ENCODE measurements at places on chromosomes 2 and 18. TPM values are rescaled to one million over a fixed set of nuclear protein-coding genes. Genes with fewer than 3 reads are reported as not detected.

The SULT6B1 gene
- not detected for total RNA-seq

The LYPD6 gene
- total RNA-seq = 8.9 TPM

The RAPGEF4 gene
- 1.4 TPM for total RNA-seq

The DUSP19 gene
- total RNA-seq = 2.3 TPM

The R3HDM1 gene
- total RNA-seq = 77.7 TPM

The FIGN gene
- 22.8 TPM for total RNA-seq

The PLB1 gene
- 0.20 TPM for total RNA-seq

The NEMP2 gene
- total RNA-seq = 5.3 TPM

The RAB6C gene
- not detected for total RNA-seq

The DSG2 gene
- 138 TPM for total RNA-seq

The ITGB6 gene
- not detected for total RNA-seq

The LBX2 gene
- 0.55 TPM for total RNA-seq

GRCh38 chr2:207256476-207257207 is 90.9 kb upstream of the KLF7 start:
- no peak overlapping the region for H3K4me3 ChIP-seq
- H3K36me3 ChIP-seq = no peaks in the 10 kb centered on the region
- DNase-seq = no peak
- H3K27me3 ChIP-seq = no peaks in the 10 kb centered on the region
- H3K27ac ChIP-seq = no peak overlapping the region
- peaks cover 3% of the 10 kb centered on the region for H3K4me1 ChIP-seq

DNA sequence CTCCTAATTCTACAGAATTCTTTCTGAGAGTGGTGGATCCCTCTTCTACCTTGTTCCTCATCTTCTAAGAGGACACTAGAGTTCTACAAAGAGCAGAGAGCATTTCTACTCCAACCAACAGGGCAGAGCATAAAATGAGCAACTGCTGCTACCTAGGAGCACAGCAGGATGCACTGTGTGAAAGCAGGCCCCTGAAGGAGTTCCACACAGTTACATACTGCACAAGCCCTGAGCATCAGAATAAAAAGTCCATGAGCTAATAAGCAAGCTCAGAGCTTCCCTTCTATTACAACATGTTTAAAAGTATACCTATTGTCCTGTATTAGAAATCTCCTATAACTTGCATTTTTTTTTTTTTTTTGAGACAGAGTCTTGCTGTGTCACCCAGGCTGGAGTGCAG is 8.4 kb downstream of the FHL2 start:
- no peaks in the 10 kb centered on the region for H3K4me1 ChIP-seq
- no peak overlapping the region for H3K27ac ChIP-seq
- no peaks in the 10 kb centered on the region for H3K27me3 ChIP-seq
- H3K36me3 ChIP-seq = peaks cover 15% of the 10 kb centered on the region

DNA sequence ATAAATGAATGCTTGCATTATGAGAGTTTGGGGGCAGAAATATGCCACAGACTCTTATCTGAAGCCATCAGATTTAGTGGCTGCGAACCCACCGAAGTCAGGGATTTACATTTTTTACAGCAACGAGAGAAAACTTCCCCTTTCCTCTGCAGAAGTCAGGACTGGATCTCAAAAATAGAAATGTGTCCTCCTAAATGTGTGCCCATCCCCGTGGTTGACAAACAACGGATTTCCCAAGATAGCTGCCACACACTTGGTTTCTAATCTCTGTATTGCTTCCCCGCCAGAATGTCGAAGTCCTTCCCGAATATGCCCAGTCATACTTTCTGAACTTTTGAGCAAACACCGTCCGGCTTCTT is 879 bp upstream of the ADAM23 start:
- no peak overlapping the region for H3K27ac ChIP-seq
- H3K4me1 ChIP-seq = peaks cover 13% of the 10 kb centered on the region
- H3K4me3 ChIP-seq = no peak overlapping the region
- no peaks in the 10 kb centered on the region for H3K36me3 ChIP-seq

DNA sequence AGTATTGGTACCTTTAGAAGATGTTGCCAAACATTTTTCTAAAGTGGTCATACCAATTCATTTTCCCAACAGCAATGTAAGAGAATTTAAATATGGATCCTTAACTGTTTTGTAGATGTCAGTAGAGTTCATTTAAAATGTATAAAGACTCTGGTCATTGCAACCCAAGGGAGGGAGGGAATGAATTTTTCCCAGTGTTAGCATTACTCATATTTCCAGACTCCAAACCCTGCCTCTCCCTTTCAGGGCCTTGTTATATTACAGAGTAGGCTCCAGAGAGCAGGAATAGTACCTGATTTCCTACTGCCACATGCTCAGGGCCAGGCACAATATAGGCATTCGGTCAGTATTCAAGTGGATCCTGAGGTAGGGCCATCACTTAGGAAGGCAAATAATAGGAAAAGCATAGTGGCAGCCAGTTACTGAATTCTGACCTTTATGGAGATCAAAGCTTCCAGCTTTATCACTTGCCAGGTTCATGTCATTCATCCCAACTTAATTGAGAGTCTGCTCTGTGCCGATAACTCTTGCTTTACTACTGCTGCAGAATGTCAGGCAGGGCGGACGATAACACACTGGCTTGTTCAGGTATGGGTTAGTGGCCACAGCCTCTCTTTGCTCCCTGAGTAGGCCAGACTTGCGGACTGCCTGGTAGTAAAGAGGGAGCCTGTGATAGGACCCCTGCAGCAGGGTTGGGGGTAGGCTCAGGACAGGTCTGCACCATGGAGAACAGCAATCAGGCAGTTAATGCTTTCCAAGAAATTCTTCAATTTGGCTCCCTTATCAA is 75.3 kb downstream of the OSBPL6 start:
- peaks cover 2% of the 10 kb centered on the region for H3K4me1 ChIP-seq
- no peak overlapping the region for H3K4me3 ChIP-seq
- H3K27me3 ChIP-seq = no peaks in the 10 kb centered on the region

DNA sequence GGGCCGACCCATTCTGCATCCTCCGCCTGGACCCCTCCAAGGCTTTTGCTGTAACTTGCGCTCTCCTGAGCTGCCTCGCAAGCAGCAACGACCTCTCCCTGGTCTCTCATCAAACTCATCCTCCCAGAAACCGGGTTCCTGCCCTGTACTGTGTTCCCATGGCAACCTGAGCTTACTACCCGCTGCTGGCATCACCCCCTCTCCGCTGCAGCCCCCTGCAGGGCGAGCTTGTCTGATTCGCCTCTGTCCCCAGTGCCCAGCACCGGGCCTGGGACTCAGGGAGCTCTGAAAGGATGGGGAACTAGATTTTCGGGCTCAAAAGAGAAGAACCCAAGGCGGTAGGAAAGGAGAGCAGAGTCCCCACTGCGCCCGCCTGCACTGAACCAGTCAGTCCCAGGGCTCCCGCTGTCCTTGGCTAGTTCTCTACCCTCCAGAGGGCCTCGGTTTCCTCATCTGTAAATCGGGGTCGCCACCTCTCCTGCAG is 463 bp downstream of the HS1BP3 start:
- H3K27ac ChIP-seq = no peak overlapping the region
- H3K4me3 ChIP-seq = peak overlapping the region; percentile 68
- H3K4me1 ChIP-seq = peaks cover 11% of the 10 kb centered on the region
- DNase-seq = no peak
- no peaks in the 10 kb centered on the region for H3K36me3 ChIP-seq

- H3K27me3 ChIP-seq = no peaks in the 10 kb centered on the region
- H3K4me1 ChIP-seq = no peaks in the 10 kb centered on the region
- no peaks in the 10 kb centered on the region for H3K36me3 ChIP-seq
Observed at GRCh38 chr2:147182260-147182659, 662.6 kb upstream of the ACVR2A start.

- no peak for DNase-seq
- no peaks in the 10 kb centered on the region for H3K36me3 ChIP-seq
- H3K4me1 ChIP-seq = no peaks in the 10 kb centered on the region
- H3K4me3 ChIP-seq = no peak overlapping the region
- H3K27ac ChIP-seq = no peak overlapping the region
- no peaks in the 10 kb centered on the region for H3K27me3 ChIP-seq
Observed at GRCh38 chr2:145026456-145027455, 506.8 kb upstream of the ZEB2 start.

DNA sequence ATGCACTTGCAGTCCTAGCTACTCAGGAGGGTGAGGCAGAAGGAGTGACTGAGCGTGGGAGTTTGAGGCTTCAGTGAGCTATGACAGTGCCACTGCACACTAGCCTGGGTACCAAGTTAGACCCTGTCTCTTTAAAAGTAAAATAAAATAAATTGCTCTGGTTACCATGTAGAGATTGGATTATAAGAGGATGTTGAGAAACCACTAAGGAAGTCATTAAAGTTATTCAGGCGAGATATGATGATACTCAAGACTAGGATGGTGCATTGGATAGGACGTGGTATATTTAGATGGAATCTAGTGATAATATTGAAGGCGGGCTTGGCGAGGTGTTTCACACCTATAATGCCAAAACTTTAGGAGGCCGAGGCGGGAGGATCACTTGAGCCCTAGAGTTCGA is 50.6 kb downstream of the BMPR2 start:
- no peaks in the 10 kb centered on the region for H3K36me3 ChIP-seq
- no peak overlapping the region for H3K27ac ChIP-seq
- no peak overlapping the region for H3K4me3 ChIP-seq
- no peaks in the 10 kb centered on the region for H3K4me1 ChIP-seq

GRCh38 chr2:159612255-159612901 is 4.0 kb downstream of the BAZ2B start:
- H3K27ac ChIP-seq = no peak overlapping the region
- no peaks in the 10 kb centered on the region for H3K27me3 ChIP-seq
- DNase-seq = no peak

DNA sequence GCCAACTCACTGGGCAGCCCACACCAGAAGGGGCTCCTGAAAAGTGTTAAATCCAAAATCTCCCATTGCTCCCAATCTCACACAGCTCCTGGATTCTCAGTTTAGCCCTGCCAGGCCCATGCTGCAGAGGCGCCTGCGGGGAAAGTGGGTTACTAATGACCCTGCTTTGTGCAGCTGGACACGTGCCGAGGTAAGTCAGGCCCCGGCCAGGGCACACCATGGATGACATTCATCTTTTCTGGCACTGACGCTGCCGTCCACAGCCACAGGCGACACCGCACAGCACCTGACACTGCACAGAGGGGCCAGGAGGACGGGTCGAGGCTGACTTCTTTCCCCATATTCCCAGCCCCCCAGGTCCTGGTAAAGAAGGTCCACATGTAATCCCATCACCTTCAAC is 193.5 kb downstream of the EIPR1 start:
- H3K27ac ChIP-seq = no peak overlapping the region
- no peak overlapping the region for H3K4me3 ChIP-seq
- no peak for DNase-seq
- H3K36me3 ChIP-seq = no peaks in the 10 kb centered on the region
- H3K4me1 ChIP-seq = no peaks in the 10 kb centered on the region
- no peaks in the 10 kb centered on the region for H3K27me3 ChIP-seq

DNA sequence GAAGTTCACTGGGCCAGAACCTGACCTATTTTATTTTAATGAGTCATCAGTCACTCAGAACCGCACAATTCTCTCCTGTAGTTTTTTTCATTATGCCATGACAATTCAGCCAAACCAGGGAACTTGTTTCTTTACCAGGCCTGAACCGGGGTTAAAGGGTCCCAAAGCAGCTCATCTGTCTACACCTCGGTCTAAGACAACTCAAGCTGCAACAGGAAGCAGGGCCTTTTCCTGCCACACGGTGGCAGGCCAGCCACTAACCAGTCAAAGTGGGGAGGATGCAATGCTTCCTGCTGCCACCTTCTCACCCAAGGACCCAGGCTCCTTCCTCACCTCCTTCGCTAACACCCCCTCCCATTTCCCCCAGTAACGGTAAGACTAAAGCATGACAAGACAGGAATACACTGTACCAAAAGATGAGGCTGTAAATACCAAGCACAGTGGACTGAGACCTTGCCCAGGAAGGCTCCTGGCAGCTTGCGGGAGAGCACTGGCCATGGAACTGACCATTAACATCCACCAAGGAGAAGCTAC is 56.7 kb upstream of the ACKR3 start:
- H3K27me3 ChIP-seq = no peaks in the 10 kb centered on the region
- no peak overlapping the region for H3K4me3 ChIP-seq
- H3K36me3 ChIP-seq = no peaks in the 10 kb centered on the region

Data from H1 (cell line).